ENCODE measurements at places on chromosomes 7 and 10.

- DNase-seq = no peak
These were observed 101.1 kb downstream of the RAMP3 start for GRCh38 chr7:45258533-45259226.

DNA sequence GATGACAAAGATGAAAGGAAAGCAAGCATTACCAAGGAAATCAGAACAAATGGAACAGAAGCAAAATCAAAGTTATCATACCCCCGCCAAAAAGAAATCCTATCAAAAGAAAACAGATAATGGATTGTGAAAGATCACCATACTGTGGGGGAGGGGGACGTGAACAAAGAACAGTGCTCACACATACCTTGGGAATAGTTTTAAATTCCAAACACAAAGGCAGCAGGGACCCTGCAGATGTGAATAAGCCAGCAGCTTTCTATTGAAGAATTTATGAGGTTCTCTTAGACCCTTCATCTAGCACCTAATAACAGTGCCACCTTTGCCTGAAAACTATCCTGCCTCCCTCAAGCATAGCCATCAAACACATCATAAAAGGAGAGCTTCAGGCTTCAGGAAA is 94.0 kb downstream of the AKR1D1 start:
- no peak for DNase-seq

- DNase-seq = no peak
These were observed 745.1 kb upstream of the LRRTM3 start for GRCh38 chr10:66180581-66181318.

DNA sequence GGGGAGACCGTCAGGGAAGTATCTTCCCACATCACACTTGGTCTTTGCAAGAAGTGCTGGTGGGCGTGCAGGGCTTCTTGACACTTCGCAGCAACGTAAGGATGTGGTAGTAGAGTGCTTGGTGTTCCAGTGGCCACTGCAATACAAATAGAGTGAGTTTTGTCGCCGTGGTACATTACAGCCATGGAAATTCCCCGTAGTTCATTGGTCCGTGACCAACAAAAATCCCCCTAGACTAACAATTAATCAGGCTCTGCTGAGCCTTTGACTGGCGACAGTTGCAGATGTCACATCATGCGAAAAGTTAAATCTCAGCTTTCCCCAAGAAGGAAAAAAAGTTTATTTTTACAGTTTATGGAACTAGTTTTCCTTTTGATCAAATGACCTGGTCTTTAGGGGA is 134.7 kb downstream of the MGMT start:
- DNase-seq = no peak

DNA sequence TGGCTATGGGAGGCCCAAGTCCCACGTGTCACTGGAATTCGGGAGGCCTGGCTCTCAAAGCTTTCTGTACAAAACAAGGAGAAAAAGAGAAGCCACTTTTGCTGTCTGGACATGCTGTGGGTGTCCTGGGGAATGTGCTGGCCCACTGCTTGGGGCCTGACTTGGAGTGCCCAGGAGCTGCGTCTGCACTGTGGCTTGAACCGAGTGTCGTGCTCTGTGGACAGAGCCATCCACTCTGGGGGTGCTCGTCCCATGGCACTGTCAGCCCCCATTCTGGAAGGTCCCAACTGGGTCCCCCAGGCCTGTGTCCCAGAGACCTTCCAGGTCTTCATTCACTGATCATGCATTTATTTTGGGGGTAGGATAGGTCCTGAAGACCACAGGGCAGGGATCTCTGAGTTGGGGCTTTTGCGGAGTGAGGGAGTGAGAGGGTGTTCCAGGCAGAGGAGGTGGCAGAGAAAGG is 138.0 kb downstream of the LHPP start:
- DNase-seq = no peak

DNA sequence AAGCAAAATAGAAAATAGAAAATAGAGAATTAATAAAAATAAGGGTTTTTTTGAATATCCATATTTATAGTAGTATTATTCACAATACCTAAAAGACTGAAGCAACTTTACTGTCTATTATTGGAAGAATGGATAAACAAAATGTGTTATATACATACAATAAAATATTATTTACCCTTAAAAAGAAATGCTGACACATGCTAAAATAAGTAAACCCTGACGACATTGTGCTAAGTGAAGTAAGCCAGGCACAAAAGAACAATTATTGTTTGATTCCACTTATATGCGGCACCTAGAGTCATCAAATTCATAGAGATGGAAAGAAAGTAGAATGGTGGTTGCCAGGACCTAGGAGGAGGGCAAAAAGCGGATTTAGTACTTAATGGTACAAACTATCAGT is 39.0 kb downstream of the LRRC17 start:
- no peak for DNase-seq

- no peak for DNase-seq
These were observed 4.0 kb upstream of the BORCS7 start for GRCh38 chr10:102850025-102850518.

- no peak for DNase-seq
These were observed 31.0 kb downstream of the GPR141 start for GRCh38 chr7:37714606-37715005.
